ENCODE measurements at places on chromosomes 7 and 10. TPM values are rescaled to one million over a fixed set of nuclear protein-coding genes. Genes with fewer than 3 reads are reported as not detected.

GRCh38 chr7:157841773-157842370 lies 505.1 kb downstream of the DNAJB6 start:
- DNase-seq: peak; percentile 20
- peaks cover 22% of the 10 kb centered on the region for H3K27me3 ChIP-seq
- H3K27ac ChIP-seq: no peak overlapping the region
- no peak overlapping the region for H3K4me3 ChIP-seq

DNA sequence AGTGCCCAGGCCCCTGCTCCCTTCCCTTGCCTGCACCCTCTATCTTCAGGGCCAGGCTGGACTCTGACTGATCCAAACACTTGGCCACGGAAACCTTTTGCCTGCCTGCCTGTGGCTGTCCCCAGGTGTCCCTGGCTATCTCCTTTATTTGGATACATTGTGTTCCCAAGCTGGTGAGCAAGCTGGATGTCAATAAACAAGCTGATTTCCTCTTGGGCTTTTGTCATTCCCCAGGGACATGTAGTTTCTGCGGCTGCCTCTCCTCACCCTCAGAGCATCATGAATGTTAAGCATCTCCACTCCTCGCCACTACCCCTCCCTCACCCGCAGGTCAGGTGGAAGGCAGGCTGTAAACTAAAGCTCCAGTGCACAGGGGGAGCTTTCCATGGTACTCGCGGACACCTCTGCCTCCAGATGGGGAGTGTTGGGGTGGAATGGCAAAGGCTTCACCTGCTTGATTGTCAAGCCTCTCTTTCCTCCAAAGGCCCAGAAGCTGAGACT lies 6.9 kb downstream of the GHRHR start:
- no peaks in the 10 kb centered on the region for H3K27me3 ChIP-seq
- DNase-seq: no peak
- H3K27ac ChIP-seq: no peak overlapping the region
- no peaks in the 10 kb centered on the region for H3K36me3 ChIP-seq
- H3K4me1 ChIP-seq: no peaks in the 10 kb centered on the region
- H3K4me3 ChIP-seq: no peak overlapping the region

- no peak overlapping the region for H3K4me3 ChIP-seq
- no peak overlapping the region for H3K27ac ChIP-seq
- no peaks in the 10 kb centered on the region for H3K36me3 ChIP-seq
- DNase-seq: no peak
- H3K4me1 ChIP-seq: no peaks in the 10 kb centered on the region
- H3K27me3 ChIP-seq: no peaks in the 10 kb centered on the region
These were observed 92.6 kb upstream of the RNF32 start for GRCh38 chr7:156547884-156548561.

Gene CCDC3
- polyA plus RNA-seq: 6.8 TPM

DNA sequence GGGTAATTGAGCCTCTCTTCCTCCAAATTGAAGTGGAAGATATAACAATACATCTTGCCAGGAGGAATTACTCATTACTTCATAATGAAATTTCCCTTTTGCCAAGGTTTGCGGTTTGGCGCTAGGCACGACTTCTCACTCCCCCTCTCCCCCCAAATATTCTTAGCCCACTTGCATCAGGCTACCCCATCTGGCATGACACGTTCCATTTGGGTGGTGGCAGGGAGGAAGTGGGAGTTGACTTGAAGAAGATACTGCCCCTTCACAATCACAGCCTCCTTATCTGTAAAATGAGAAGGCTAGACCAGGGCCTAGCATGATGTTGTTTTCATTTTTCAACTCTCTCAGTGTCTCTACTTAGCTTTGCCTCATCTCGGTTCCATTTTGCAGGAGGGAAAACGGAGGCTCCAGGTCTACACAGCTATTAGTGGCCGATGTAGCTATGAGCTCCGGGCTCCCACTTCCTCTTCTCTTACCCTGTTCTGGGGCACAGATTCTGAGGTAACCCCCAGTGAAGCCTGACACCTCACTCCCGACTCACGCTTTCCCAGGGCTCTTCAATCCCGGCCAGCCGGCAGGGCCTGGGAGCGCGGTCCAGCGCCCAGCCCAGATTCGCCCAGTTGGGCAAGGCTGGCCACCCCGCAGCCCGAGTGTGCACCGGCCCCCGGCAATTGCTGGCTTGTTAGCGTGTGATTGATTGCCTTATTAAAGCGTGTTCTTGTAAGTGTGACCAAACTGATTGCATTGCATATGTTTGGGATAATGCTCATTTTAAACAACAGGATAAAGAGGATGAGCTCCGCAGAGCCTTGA lies 6.5 kb downstream of the EVX1 start:
- no peak overlapping the region for H3K27ac ChIP-seq
- H3K36me3 ChIP-seq: no peaks in the 10 kb centered on the region
- H3K4me1 ChIP-seq: no peaks in the 10 kb centered on the region
- no peak overlapping the region for H3K4me3 ChIP-seq
- DNase-seq: no peak

Gene GPNMB
- 4.6 TPM for polyA plus RNA-seq

- H3K27me3 ChIP-seq: no peaks in the 10 kb centered on the region
- no peak for DNase-seq
- H3K36me3 ChIP-seq: peaks cover 3% of the 10 kb centered on the region
- H3K4me1 ChIP-seq: peaks cover under 1% of the 10 kb centered on the region
- no peak overlapping the region for H3K27ac ChIP-seq
These were observed 6.3 kb downstream of the GPAM start for GRCh38 chr10:112177247-112177646.

DNA sequence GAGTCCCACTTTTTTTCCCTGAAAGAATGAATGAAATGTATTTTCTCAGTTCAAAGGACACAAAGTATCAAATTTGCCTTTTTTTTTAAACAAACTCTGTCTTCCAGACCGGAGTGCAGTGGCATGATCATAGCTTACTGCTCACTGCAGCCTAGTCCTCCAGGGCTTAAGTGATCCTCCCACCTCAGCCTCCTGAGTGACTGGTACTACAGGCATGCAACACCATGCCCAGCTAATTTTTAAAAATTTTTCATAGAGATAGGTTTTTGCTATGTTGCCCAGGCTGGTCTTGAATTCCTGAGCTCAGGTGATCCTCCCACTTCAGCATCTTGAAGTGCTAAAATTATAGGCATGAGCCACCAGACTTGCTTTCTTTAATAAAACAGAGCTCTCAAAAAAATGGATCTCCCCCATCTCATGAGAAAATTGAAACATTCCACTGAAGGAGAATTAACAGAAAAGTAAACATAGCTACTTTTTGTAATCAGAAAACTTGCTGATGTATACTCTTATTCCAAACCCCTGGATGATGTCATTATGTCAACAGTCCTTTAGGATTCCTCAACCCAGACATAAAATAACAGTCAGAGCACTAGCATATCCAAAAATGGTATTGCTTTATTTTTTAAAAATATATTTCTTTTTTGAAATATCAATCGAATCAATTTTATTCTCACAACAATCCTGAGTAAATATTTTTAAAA lies 12.3 kb upstream of the TRDMT1 start:
- no peaks in the 10 kb centered on the region for H3K27me3 ChIP-seq
- peaks cover 57% of the 10 kb centered on the region for H3K4me1 ChIP-seq
- H3K4me3 ChIP-seq: no peak overlapping the region
- H3K27ac ChIP-seq: peak overlapping the region; percentile 65

DNA sequence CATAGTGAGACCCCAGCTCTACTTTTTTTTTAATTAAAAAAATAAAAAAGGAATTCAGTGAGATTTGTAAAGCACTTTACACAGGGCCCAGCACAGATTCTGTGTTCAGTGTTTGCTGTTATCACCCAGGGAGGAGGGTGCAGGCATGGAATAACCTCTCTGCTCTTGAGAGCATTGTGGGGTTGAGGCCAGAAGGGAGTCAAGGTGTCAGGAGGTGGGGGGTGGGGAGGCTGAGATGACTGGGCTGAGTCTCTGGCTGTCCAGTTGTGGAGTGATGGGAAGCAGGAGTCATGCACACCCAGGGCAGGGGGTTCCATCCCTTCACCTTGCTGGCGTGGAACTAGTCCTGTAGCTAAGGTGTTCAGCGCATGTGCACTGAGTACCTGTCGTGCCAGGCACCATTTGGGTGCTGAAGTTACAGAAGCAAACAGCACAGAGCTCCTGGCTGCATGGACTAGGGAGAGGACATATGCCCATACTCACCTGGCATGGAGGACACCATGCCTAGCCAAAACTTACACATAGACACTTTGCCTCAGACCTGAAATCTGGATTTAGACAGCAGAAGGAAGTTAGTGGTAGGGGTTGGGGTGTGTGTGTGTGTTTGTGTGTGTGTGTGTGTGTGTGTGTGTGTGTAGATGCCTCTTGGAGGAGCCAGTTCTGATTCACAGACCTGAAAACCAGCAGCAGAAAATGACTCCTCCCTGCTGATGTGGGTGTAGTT lies 69.2 kb upstream of the LRRC4 start:
- no peak overlapping the region for H3K27ac ChIP-seq
- H3K36me3 ChIP-seq: peaks cover 24% of the 10 kb centered on the region
- H3K4me1 ChIP-seq: peaks cover 10% of the 10 kb centered on the region
- H3K27me3 ChIP-seq: peaks cover 15% of the 10 kb centered on the region
- H3K4me3 ChIP-seq: no peak overlapping the region

Gene ELAPOR2
- 31.8 TPM for polyA plus RNA-seq

DNA sequence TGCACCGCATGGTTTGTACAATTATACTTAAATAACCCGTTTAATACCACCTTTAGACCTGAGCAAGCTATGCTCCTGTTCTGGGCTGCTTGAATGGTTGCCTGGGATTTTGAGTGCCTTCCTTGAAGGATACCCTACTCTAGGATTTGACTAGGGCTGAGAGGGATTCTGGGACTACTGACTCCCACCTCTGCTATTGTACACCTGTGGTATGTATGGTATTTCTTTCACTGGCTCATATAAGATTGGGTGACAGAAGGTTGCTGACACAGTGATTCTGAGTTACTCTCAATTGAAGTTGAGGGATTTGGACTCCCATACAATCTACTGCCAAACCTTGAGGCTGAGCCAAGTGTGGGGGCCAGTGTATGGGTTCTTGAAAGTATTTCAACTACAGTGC lies 494.4 kb upstream of the SEMA3D start:
- no peaks in the 10 kb centered on the region for H3K36me3 ChIP-seq
- no peaks in the 10 kb centered on the region for H3K4me1 ChIP-seq
- no peaks in the 10 kb centered on the region for H3K27me3 ChIP-seq
- H3K4me3 ChIP-seq: no peak overlapping the region
- no peak for DNase-seq

DNA sequence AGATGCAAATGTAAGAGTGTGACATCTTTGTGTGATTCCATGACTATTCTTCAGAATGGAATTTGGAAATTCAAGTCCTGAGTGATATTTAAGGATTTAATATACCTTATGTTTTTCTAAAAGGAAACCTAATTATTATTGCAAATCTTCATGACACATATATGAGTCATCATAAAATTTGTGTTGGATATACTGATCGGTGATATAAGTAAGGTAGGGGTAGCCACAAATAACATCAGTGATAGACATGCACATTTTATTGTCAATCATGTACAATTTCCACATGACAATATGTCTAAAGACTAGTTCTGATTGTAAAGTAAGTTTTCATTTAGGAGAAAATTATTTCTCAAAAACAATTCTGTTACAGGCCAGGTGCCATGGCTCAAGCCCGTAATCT lies 59.7 kb upstream of the AGMO start:
- H3K36me3 ChIP-seq: no peaks in the 10 kb centered on the region
- no peak for DNase-seq
- H3K27ac ChIP-seq: no peak overlapping the region
- no peak overlapping the region for H3K4me3 ChIP-seq

DNA sequence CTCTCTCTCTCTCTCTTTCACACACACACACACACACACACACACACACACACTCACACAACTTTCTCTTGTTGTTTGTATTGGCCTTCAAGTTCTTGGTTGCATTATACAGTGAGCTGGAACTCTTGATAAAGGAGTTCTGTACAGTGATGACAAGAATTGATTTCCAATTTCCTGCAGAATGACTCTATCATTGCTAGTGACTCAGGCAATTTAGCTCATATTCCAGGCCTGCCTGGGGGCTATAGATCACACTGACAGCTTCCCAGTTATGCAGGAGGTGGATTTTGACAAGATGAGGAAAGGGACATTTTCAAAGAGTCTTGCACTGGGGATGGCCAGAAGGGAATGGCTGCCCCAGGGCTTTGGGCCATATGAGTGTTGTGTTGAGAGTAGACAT lies 508.8 kb downstream of the TYW1 start:
- H3K4me1 ChIP-seq: no peaks in the 10 kb centered on the region
- no peak for DNase-seq
- H3K27me3 ChIP-seq: no peaks in the 10 kb centered on the region
- H3K27ac ChIP-seq: no peak overlapping the region

GRCh38 chr7:46754140-46754720 lies 827.7 kb downstream of the TNS3 start:
- no peaks in the 10 kb centered on the region for H3K36me3 ChIP-seq
- H3K4me1 ChIP-seq: no peaks in the 10 kb centered on the region
- no peaks in the 10 kb centered on the region for H3K27me3 ChIP-seq

Gene STAG3
- 24.2 TPM for polyA plus RNA-seq

Gene NPSR1
- not detected for polyA plus RNA-seq

DNA sequence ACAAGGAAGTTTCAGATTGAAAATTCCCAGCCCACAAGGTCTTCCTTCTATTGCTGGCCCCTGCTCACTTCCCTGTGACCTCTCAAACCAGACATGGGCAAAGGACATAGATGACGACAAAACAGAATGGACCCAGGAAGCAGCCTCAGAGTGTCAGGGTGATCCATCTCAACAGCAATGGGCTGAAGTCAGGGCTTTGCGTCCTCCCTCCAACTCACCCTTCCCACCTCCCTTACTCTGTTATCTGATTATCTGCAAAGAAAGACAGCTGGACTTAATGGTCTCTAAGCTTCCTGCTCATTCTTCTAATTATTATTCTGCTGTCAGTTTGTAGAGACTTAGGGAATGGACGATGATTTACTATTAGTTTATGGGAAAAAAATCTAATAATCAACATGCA lies 115.9 kb downstream of the PIP4K2A start:
- DNase-seq: no peak
- no peaks in the 10 kb centered on the region for H3K27me3 ChIP-seq
- H3K4me3 ChIP-seq: no peak overlapping the region
- no peaks in the 10 kb centered on the region for H3K36me3 ChIP-seq
- no peak overlapping the region for H3K27ac ChIP-seq

DNA sequence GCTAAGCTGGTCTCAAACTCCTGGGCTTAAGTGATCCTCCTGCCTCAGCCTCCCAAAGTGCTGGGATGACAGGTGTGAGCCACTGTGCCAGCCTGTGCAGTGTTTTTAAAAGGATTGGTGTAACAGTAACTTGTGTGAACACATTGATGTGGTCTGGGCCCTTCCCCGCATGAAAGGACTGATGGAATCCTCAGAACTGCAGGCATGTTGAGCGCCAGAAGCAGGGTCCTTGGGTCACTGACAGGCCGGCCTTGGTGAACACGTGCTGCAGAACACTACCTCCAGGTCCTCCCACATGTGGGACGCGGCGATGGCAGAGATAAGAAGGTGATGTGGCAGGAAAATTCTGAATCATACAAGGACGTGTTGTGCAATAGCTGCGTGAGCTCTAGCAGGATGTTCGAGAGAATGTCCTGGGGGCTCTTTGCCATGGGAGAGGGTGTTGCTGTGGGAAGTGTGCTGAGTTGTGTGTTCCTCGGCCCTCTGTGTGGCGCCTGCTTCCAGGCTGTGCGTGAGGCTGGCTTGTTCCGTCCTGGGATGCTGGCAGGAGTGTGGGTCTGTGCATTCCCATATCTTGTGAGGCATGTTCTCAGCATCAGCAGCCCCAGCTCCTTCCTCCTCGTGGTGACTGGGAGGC lies 68.2 kb downstream of the DNAJB6 start:
- H3K27me3 ChIP-seq: no peaks in the 10 kb centered on the region
- H3K36me3 ChIP-seq: no peaks in the 10 kb centered on the region
- no peak overlapping the region for H3K27ac ChIP-seq
- no peak overlapping the region for H3K4me3 ChIP-seq
- no peaks in the 10 kb centered on the region for H3K4me1 ChIP-seq

GRCh38 chr10:97210543-97210960 lies 24.8 kb upstream of the SLIT1 start:
- H3K36me3 ChIP-seq: no peaks in the 10 kb centered on the region
- no peaks in the 10 kb centered on the region for H3K27me3 ChIP-seq
- H3K27ac ChIP-seq: no peak overlapping the region
- no peak overlapping the region for H3K4me3 ChIP-seq
